ENCODE measurements at places on chromosomes 2 and 18.

DNA sequence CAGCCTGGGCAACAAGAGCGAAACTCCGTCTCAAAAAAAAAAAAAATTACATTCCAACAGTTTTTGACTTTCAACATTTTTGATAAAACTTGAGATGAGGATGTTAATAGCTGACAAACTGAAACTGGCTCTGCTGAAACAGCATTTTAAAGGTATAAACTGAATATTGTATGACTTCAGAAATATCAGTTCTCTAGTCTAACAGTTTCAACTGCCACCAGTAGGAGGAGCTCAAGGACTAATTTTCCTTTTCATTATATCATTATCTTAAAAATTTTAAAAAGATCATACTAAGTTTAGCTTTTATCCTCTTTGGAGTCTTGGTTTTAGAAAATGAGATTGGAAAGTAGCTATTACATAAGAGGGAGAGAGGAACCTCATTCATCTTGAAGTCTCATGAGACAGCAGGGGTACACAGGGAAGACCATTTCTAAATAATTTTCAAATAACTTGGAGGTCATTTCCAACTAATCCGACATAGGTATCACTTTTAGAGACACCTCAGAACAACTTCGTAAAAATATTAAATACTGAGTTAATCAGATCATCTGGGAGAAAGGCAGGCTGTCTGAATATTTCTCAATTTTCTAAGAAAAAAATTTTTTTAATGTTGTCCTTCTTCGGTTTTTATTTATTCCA lies 37.6 kb upstream of the MCM6 start:
- DNase-seq = no peak

GRCh38 chr2:173002751-173003541 lies 72.7 kb upstream of the MAP3K20 start:
- no peak for DNase-seq

GRCh38 chr2:6181926-6182325 lies 489.7 kb downstream of the SOX11 start:
- no peak for DNase-seq

GRCh38 chr2:143300536-143300935 lies 171.3 kb downstream of the ARHGAP15 start:
- DNase-seq = no peak

DNA sequence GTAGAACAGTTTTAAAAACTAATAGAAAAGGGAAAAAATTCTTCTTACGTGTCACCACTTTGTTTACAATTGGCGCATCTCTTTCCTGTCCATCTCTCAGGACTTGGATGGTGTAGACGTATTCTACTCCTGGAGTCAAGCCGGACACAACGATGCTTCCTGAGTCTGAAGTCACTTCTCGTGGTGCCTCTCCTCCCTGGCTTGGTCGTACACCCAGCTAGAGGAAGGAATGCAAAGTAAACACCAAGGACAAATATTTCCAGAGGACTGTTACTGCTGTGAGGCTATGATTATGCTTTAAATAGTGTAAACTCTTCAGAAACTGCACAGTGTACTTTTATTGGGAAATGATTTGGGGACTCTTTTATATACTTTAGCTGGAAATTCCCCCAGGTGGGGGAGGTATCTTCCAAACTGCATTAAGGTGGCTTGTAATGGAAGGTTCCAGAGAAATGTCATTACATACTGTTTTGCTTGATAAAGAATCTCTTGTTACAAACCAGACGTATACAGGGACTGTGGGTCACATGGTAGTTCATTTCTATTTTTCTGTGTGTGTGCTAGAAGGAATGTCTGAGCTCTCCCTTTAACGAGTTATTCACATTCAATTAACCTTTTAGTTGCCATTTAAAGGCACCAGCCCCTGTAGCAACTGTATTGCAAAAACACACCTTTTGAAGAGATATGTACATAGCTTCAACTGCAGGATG lies 38.1 kb downstream of the FN1 start:
- no peak for DNase-seq

GRCh38 chr2:202016579-202017227 lies 17.0 kb upstream of the FZD7 start:
- DNase-seq = no peak

GRCh38 chr18:49257609-49258008 lies 202.8 kb downstream of the DYM start:
- DNase-seq = no peak

DNA sequence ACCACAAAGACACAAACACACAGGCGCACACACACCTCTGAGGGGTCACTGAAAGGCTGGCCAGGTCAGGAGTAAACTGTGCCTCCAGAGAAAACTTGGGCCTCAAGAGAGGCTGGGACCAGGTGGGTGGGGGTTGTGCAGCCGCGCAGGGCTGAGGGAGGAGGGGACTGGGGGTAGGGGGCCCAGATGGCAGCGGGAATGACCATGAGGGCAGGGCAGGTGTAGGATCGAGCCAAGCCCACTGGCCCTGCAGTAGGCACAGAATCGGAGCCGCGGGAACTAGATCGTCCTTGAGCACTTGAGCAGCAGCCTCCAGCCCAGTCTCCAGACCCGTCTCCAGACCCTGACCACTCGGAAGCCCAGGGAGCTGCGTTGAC lies 36.8 kb downstream of the ANKMY1 start:
- no peak for DNase-seq

GRCh38 chr2:172552547-172553291 lies 3.2 kb upstream of the PDK1 start:
- DNase-seq = no peak

DNA sequence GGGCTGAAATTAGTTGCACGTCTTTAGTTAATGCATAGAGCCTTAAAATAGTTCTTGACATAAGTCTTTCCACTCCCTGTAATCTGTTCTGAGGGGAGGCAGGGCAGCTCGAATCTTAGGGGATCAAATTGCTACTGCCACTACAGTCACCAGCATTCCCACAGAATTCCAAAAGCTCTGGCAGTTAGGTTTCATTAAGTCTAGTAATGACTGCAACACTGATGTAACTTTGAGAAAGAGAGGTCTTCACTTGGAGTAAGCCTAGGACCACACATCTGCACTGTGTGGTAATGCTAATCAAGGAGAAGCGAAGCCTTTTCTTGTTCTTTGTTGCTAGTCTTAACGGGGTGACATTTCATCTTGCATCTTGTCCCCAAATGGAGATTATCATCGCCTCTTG lies 19.3 kb upstream of the NCK2 start:
- DNase-seq = no peak

- no peak for DNase-seq
Observed at GRCh38 chr2:199456383-199457146, 1.2 kb downstream of the SATB2 start.

GRCh38 chr18:67608191-67608590 lies 91.7 kb upstream of the DSEL start:
- DNase-seq = no peak

DNA sequence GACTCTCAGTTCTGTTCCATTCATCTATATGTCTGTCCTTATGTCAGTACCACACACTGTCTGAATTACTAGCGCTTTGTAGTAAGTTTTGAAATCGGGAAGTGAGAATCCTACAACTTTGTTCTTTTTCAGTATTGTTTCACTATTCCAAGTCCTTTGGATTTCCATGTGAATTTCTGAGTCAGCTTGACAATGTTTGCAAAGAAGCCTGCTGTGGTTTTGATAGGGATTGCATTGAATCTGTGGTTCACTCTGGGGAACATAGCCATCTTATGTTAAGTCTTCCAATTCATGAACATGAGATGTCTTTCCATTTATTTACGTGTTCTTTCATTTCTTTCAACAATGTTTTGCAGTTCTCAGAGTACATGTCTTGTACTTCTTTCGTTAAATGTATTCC lies 15.0 kb downstream of the SLC3A1 start:
- DNase-seq = no peak

DNA sequence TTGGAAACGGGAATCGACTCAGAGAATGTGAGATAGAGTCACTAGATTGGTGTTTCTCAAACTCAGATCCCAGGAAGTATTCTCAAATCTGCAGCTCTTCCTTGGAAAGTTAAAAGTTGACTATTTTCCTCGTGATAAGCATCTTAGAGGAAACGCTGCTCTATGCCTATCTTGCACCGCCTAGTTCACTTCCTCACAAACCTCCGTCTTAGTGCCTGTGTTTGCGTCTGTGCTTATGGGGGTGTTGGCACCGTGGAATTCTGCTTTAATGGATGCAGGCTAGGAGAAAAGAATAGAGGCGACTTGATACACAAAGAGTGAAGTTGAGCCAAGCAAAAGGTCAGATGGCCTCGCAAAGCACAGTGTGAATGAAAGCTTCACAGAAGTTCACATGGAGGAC lies 255.3 kb upstream of the ID2 start:
- no peak for DNase-seq

GRCh38 chr2:191453761-191454160 lies 208.6 kb downstream of the MYO1B start:
- DNase-seq = no peak
